Stimulated activated CD4-positive, alpha-beta T cell treated with anti-CD3 and anti-CD28 coated beads, Interleukin-1b, Interleukin-23, amount 100 ng/mL, for 1 hour (primary cell): ENCODE measurements at places on chromosomes 2 and 18.

DNA sequence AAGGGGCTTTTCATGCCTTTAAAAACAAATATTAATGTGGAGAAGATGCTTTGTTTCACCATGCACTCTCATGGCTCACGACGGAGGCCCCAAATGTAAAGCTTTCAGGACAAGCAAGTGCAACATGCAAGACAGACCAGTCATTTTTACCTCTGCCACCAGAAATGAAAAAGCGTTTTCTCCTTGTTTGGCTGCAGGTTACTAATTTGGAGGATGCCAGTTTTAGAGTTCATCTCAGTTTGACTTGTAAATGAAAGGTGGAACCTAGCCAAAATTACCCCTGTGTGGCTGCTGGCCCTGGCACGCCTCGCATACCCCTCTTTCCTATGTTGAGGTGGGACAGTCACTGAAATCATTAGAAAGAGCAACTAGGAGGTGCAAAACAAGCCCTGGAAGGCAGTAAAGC lies 138.6 kb downstream of the BCL2 start:
- no peak for DNase-seq

DNA sequence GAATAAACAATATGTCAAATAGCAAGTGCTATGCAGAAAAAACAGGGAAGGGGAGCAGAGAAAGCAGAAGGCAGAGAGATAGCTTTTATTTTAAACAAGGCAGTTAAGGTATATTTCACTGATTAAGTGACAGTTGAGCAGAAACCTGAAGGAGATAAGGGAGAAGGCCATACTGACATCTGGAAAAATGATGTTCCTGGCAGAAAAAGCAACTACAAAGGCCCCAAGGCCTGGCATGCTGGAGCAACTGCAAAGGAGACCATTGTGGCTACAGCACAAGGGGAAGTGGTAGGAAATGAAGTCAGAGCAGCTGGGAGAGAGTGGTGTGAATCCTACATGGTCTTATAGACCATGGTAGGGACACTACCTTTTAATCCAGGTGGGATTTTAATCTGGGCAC lies 8.9 kb upstream of the PCBP1 start:
- no peak for DNase-seq

DNA sequence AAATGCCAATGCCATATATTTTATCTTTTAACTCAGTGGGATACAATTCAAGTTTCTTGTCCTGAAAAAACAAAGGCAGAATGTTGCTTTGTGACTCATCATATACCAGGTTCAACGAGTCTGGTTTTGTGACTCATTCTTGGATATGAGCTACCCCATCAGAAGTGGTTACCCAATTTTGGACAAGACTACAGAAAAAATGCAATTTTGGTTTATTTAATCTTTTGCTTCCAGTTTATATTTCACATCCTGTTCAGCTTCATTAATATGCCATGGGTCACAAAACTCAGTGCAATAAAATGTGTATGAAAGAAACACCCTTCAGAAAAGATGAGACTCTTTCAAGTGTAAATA lies 25.0 kb downstream of the FN1 start:
- DNase-seq = no peak

GRCh38 chr2:96423828-96424227 lies 81.3 kb downstream of the NEURL3 start:
- no peak for DNase-seq

DNA sequence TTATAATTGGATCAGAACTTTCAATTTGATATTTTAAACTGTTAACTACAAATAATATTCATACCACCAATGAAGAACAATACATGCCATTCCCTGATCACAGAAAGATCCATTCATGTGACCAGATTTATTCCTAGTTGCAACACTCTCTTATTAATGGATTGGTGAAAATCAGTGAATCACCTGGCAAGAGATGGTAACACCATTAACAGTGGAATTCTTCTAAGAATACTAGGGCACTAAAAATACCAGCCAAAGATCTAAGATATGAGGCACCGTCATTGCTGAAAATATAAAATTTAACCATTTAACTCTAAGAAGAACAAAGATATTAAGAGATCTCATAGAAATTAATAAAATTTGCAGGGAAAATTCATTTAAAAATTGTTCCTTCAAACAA lies 58.1 kb downstream of the MAP4K3 start:
- DNase-seq = no peak

DNA sequence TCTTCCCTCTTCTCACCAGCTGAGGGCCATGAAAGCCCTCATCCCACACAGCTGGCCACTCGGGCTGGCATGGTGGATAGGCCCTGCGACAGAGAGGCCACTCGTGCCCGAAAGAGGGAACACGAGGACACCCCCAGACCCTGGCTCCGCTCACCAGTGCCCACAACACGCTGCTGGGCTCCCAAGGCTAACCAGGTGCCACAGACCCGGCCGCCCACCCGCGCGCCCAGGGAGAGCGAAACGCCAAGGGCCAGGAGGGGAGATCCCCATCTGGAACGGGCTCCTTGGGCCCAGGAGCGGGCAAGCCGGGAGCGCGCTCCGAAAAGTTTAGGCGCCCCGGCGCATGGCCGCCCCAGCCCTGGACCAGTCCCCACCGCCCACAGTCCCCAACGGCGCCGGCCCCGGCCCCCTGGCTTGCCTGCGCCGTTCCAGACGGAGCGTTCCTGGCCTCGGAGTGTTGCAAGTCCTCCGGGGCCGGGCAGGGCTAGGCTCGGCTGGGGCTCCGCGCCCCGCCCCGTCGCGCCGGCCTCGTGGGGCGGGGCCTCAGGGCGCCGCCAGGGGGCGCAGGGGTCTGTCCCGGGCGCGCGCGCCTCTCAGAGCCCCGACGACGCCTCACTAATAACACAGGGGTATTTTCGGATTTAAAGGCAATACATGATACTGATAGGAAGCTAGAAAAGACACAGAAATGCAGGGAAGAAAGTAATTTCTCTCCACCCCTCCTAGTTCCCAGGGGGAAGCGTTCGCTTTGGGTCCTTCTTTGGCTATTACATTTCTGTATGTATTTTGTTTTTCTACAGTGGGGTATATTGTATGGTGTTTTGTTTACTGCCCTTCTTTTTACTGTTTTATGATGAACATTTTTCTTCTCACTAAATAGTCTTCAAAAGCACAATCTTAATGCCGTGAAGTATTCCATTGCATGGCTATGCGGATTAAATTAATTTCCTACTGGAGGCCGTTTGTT lies at the start of gene TMBIM1:
Gene TMBIM1 (minus strand): TSS at position 456 of the 967 bp plus-strand sequence. CDS start 10,362 bp downstream, outside the sequence.
- peak; percentile 65 for DNase-seq

GRCh38 chr2:23390152-23390551 lies 5.2 kb downstream of the KLHL29 start:
- DNase-seq = no peak

- DNase-seq = no peak
Measured at GRCh38 chr2:69196327-69197117, 183.5 kb downstream of the ANTXR1 start.

DNA sequence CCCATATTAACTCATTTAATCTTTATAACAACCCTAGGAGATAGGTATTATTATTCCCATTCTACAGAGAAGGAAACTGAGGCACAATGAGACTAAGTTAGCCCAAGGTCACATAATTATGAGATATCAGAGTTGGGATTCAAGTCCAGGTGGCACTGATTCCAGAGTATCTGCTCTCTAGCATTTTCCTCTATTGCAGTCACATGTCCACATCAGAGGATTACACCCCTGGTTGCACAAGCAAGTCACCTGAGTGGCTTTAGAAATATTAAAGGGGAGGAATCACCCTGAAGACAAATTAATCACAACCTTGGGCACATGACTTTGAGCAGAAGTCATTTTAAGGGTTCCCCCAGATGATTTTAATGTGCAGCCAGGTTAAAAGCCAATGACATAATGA lies 23.8 kb downstream of the SRD5A2 start:
- no peak for DNase-seq
